ENCODE measurements at places on chromosomes 3 and 15.

DNA sequence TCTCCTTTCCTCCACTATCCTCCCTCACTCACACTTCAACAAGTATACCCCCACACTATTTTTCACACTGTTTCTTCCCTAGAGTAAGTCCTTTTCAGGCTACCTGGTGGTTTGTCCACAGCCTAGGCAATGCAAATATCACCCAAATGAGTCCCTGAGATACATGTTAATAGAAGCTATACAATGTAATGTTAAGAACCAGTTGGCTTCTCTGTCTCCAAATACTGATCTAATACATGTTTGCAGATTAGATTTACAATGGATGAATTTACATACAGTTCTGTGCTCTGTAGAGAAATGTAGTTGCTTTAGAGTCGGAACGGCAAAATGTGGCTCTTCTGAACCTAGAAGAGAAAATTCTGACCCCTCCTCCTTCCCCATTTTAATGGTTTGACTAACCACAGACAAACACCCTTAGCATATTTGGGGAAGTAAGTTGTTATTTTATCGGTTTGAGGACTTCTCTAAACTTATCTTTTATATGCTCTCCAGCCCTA, 63.6 kb upstream of the MBNL1 start:
- no peak for DNase-seq

DNA sequence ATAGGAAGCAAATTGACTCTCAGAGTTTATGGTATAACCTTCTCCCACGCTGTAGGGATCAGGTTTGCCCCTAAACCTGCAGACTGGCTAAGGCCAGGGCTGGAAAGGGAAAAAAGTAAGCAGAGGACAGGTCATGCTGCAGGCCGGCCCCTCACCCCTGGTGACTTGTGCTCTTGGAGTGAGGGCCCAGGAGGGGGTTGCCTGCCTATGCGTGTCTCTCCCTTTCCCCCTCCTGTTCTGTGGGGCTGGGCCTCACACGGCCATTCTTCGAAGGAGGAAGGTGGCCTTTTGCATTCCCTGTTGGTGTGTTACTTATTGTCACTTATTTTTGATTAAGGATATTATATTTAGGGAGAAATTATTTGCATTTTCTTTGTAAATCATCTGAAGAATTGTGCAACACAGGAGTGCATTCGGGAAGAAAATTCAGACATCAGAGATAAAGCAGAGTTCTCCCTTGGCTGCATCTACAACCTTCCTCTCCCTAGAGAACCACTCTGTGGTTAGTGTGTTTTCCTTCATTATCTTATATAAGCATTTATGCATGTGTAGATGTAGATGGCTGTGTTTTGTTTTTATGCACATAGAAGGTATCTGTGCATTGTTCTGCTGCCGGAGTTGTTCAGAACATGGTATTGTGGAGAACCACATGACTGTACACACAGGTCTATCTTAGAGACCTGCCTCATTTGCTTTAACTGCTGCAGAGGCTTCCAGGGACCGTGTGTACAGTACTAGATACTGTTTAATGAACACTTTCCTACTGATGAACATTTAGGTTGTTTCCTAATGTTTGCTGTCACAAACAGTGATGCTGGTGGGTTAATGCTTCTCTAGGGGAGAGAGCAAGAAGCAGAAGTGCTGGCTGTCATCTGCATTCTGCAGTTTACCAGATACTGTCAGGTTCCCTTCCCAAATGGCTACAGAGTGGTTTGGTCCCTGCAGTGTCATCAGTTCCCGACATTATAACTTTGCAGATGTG, 133.5 kb downstream of the APBA2 start:
- DNase-seq: no peak

- no peak for DNase-seq
Observed at GRCh38 chr3:195033531-195034091, 237.3 kb downstream of the XXYLT1 start.

DNA sequence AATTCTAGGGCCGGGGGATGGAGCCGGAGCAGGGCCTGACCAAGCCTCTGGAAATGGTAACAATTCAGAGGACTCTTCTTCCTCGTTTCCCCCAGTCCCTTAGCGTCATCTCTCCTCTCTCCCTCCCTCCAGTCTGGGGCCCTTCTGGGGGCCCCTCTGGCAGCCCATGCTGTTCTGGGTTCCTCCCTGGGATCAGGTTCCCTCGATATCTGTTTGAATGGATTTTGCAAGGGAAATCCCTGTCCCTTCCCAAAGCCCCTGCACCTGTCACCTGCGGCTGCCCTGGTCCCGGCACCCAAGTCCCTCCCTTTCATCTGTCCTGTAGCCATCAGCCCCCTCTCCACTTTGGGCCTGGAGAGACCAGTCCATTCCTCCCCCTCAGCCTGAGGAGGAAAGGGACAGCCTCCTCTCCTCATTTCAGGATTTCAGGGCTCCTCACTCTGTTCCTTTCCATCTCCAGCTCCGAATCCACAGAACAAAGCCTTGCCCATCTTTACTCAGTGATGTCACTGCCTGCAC, 1.7 kb upstream of the PLCB2 start:
- no peak for DNase-seq

DNA sequence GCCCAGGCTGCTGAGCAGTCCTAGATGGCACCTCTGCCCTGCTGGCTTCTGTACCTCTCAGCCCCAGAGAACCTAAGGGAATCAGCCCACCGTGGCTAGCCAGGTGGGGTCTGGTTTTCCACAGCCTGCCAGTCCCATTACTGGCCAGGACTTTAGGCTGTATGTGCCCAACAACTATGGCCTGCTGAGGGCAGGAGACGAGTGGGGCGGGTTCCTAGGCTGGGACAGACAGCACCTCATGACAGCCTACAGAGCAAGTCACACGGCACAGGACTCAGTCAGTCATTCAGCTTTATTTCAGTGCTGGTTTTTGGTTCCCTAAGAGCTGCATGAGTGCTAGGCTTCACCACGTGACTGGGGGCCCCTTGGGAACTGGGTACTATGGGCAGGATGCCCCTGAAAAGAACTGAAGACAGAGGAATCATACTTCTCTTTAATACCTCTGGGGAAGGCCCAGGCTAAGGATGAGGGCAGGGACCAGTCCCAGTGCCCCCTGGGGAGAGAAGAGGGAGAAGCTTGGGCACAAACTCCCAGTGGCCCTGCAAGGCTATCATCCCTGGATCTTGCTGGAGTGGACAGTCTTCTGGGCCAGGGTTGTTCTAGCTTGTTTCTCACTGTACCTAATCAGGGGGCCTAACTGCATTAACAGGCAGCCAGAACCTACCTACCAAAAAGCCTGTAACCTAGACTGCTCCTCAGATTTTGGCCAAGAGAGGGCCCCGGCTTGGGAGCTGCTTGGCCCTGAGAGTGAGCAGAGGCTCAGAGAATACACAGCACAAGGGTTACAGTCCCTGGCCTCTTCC, 14.8 kb downstream of the CLK3 start:
- DNase-seq: no peak
